ENCODE measurements at places on chromosomes 12 and 14.

DNA sequence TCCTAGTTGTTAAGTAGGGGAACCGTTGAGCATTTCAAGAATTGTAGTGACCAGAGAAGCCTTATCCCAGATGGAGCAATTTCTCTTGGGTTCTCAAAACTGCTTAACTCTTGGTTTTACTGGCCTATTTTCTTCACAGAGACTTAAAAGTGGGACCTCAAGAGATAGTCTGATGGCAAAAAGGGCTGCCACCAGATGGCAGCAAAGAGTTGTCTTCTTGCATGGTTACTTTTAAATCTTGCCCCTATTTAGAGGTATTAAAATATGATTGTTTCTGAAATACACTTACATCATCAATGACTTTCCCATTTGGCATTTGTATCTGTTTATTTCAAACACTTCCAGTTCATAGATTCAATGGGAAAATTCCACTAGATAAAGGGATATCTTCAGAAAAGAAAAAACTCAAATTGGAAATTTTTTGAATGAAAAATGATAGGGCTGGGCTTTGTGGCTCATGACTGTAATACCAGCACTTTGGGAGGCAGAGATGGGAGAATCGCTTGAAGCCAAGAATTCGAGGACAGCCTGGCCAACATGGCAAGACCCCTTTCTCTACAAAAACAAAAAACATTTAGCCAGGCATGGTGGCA lies 69.9 kb upstream of the CNTN1 start:
- DNase-seq = no peak

DNA sequence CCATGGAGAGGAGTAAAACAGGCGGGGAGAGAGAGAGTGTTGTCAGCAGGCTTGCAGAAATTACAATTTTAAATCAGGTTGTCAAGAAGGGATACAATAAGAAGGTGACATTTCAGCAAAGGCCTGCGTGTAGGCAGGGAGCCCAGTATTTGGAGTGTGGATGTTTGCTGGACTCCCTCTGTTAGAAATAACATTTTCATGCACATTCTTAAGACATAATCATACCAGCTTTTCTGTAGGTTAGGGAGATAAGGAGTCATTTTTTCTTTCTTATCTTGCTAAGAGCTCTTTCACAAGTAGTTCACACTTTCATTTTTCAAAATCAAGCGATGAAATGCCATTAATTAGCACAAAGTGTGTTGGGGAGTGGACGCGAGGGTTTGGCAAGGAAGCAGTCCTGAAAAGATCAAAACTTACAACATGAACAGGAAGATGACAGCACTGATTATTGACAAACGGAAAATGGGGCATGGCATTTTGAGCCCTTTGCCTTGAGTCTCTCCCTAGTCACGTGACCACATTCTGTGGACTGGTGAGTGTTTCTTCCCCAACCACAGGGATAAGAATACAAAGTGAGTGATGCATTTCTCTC lies 160.2 kb downstream of the DAD1 start:
- no peak for DNase-seq

- DNase-seq = no peak
Observed at GRCh38 chr12:95553197-95553943, 2.1 kb upstream of the USP44 start.

GRCh38 chr14:68124979-68125731 lies 305.6 kb downstream of the RAD51B start:
- DNase-seq = no peak

- DNase-seq = peak; percentile 24
Observed at GRCh38 chr12:68180792-68181744, 21.5 kb upstream of the IFNG start.

- DNase-seq = no peak
Observed at GRCh38 chr12:86148612-86149011, 107.6 kb downstream of the MGAT4C start.

- DNase-seq = no peak
Observed at GRCh38 chr12:24175284-24175683, 225.8 kb upstream of the SOX5 start.

DNA sequence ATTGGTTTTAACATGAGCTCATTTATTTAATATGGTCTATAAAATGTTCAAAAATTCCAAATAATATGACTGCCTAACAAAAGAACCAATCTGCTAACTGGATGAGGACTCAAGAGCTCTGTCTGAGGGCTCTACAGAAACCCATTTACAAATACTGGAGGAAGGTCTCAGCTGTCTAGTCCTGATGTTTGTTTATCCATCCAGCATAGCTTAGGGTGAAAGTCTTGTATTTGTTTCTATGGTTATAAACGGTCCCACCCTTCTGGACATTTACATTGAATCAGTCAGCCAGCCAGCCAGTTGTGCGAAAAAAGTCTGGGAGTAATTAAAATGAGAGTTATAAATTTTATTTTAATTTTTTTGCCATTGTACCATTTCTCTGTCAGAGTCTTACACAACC lies 220.7 kb downstream of the BMP4 start:
- no peak for DNase-seq

DNA sequence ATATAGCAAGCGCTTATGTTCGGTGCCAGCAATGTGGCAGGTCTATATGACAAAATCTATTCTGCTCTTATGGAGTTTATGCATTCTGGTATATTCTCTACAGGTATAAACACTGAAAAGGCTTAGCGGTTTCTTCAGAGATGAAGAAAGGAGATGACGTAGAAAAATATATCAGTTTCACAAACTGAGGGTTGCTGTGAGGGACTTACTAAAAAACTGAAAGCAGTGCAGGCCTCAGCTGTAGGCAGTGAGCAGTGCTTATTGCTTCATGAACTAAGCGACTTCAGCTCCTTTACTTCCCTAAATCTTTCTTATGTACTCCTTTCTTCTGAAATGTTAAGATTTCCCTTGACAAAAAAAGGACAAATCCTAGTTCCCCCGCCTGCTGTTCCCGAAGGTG lies 4.5 kb downstream of the DDX47 start:
- no peak for DNase-seq

DNA sequence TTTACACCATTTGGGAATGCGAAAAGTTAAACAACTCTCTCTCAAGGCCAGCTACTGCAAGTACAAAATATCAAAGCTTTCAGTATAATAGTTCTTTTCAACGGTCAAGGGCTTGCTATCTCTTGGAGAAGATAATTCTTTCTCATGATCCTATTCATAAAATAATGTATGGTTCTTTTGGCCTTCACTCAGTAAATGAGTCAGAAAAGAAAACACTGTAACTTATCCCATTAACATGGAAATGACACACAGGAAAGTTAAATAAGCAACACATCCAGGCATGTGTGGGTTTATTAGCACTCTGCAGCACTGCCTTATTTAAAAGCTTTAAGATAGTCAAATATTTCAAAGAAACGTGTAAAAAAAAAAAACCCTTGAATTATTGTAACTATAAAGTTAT lies 36.9 kb downstream of the ZFC3H1 start:
- DNase-seq = no peak

GRCh38 chr14:38256533-38256840 lies 594 bp upstream of the CLEC14A start:
- DNase-seq = no peak

DNA sequence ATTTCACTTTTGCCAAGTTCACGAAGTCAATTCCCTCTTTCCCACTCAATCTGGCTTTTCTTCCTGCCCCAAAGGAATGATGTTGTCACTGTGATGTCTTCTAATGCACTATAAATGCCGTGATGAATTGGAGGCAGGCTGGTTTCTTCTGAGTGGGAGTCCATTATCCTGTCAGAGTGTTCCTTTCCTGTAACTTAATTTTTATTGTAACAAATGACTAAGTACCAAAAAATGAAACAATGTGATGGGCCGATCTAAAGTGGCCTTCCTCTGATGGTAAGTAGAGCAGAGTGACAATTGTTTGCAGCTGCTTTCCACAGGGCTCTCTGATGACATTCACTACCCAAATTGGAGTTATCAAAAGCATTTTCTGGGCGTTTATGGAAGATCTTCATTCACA lies 22.2 kb downstream of the TMEM30B start:
- DNase-seq = no peak

- no peak for DNase-seq
Observed at GRCh38 chr14:73762375-73762822, 48.2 kb upstream of the PNMA1 start.

DNA sequence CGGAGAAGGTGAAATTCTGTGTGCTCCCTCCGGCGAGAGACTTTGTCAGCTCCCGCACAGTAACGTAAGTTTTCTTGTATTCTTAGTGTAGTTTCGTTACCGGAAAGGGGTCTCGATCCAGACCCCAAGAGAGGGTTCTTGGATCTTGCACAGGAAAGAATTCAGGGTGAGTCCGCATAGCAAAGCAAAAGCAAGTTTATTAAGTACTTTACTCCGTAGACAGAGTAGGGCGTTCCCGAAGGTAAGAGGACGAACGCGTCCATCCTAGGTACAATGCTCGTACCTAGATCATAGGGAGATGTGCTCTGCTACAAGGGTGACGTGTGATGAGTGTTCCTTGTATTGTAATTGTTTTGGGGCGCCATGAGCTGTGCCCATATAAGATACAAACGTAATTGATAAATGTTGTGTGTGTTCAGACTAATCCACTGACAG lies 293 bp downstream of the IFI27L1 start:
- DNase-seq = no peak

DNA sequence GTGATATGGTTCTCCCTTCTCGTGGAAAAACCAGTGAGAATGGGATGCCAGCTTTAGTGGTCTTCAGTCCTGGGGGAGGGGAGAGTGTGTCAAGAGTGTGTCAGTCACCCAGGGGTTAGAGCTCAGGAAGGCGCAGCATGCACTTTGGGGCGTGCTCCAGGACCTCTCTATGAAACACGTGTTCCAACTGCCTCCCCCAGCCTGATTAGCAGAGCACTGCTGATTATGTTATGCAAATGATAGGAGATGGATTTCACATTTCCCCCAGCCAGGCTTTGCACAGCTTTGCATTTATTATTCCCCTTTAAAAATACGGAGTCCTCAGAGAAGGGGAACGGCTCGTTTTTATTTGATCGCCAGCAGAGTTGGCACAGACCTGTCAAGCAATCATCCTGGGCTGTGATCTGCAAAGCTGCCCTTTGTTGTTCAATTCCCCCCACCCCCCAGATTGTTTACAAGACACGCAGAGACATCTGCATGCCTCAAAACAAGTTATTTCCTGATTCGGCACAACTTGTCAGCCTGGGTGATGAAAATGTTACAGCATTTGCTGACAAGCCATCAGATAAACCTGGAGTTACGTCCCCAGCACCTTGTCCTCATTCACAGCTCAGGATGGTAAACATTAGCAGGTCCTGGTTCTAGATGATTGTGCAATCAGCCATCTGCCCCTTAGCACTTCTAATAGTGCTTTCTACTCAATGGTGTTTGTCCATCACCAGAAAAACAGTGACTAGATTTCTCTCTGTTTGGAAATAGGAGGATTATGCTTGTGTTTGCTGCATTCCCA lies 196.5 kb downstream of the NOVA1 start:
- no peak for DNase-seq

DNA sequence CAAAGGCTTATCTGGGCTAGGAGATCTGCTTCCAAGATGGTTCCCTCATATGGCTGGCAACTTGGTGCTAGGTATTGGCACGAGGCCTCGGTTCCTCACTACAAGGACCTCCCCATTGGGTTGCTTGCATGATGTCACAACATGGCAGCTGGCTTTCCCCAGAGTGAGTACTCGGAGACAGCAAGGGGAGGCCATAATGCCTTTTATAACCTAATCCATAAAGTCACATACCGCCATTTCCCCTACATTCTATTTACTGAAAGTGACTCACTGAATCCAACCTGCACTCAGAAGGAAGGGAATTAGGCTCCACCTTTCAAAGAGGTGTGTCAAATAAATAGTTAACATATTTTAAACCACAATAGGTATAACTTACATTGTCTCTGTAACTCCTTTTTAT lies 130.9 kb downstream of the SAMD4A start:
- DNase-seq = no peak

- no peak for DNase-seq
Observed at GRCh38 chr14:105533391-105533790, 7.0 kb downstream of the TMEM121 start.

- DNase-seq = no peak
Observed at GRCh38 chr14:55884819-55885218, 233.4 kb upstream of the PELI2 start.

- no peak for DNase-seq
Observed at GRCh38 chr12:130127912-130128789, 34.1 kb upstream of the FZD10 start.

DNA sequence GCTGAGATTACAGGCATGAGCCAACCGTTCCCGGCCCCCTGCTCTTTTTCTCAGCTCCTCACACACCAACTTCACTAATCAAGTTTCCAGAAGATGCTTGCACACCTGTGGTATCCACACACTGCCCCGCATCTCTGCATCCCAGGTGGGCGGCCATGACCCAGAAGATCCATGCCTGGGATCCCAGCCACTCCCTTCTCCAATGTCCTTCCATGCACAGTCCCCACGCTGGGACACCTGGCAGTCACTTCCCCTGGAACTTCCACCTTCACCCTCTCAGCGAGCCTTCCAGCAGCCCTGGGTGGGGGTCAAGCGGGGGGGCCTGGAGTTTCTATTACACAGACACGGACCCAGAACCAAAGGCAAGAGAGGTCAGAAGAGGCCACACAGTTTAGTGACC lies 107.8 kb downstream of the CALM1 start:
- DNase-seq = no peak

DNA sequence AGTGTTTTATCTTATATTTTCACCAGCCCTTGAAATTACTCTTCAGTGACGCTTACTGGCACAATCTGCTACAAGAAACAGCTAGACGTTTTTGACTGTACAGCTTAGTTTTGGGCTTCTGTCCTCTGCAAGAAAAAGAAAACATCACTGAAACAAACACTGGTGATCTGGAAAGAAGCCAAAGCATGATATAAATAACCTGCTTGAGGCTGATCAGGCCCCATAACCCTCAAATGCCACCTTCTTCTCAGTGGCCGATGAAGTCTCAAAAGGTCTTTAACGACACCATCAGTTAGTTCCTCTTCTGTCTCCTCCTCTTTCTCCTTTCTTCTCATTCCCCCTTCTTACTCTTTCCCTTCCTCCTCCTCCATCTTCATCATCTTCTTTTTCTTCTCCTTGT lies 942.3 kb upstream of the TMEM132C start:
- DNase-seq = no peak

- no peak for DNase-seq
Observed at GRCh38 chr14:60508707-60509437, at the start of gene SIX6. TSS of gene SIX6 (plus strand) at chr14:60509146. CDS start at chr14:60509399, 253 bp downstream.

- no peak for DNase-seq
Observed at GRCh38 chr14:64604881-64605280, 55.1 kb downstream of the PPP1R36 start.

DNA sequence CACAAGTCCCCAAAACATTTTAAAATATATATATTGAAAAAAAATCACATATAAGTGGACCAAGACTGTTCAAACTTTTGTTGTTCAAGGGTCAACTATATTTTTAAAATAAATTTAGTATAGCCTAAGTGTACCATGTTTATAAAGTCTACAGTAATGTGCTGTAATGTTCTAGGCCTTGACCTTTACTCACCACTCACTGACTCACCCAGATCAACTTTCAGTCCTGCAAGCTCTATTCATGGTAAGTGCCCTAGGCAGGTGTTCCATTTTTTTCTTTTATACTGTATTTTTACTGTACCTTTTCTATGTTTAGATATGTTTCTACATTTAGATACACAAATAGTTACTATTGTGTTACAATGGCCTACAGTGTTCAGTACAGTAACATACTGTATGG lies 23.4 kb upstream of the TMTC1 start:
- no peak for DNase-seq
